ENCODE measurements at places on chromosomes 2 and 18.

- DNase-seq = no peak
Observed at GRCh38 chr2:56191617-56192016, 7.8 kb downstream of the CCDC85A start.

DNA sequence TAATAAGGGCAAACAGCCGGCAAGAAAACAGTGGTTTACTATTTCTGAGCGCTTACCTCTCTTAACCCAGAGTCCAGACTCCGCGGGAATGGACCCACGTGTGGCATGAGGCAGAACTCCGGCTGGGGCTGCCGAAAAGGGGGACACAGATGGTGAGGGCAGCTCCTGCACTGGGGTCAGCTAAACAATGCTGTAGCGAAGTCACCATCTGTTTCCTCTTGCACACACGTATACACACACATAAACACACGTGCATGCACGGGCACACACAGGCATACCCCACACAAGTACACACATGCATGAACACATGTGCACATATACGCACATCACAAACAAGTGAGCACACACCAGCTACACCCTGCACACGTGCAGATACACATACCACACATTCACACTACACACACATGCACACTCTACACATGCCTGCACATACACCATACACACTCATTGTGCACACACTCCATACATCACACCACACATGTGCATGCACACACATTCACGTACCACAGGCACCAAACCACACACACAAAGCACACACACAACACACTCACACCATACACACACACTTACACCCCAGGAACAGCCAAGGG lies 105.9 kb upstream of the ID2 start:
- no peak for DNase-seq

GRCh38 chr18:79798346-79798998 lies 734 bp downstream of the KCNG2 start:
- no peak for DNase-seq

- no peak for DNase-seq
Observed at GRCh38 chr2:163682695-163683094, 53.1 kb downstream of the FIGN start.

DNA sequence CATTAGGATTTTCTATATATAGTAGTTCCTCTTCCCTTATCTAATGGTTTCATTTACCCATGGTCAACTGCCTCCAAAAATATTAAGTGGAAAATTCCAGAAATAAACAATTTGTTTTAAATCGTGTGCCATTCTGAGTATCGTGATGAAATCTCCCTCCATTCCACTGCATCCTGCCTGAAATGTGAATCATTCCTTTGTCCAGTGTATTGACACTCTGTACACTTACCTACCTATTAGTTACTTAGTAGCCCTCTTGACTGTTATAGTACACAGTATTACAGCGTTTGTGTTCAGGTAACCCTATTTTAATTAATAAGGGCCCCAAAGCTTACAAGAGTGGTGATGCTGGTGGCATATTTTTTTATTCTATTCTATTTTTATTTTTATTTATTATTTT lies 26.2 kb downstream of the TAF4B start:
- DNase-seq = no peak

GRCh38 chr2:74053959-74054715 lies 69.4 kb downstream of the TET3 start:
- peak; percentile 43 for DNase-seq

DNA sequence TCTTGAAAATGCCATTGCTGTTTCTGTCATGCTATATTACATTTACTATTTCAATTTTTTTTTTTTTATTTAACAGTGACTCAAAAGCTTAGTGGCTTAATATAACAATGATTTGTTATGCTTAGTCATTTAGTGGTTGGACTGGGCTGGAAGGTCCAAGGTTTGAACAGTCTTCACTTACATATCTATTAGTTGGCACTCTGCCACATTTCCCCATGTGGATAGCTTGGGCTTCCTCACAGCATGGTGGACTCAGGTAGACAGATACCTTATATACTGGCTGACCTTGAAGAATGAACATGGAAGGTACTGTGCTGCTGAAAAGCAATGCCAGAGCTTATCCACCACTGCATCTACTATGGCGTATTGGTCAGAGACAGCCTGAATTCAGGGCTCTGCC lies 909.5 kb upstream of the SOX11 start:
- DNase-seq = no peak

- DNase-seq = no peak
Observed at GRCh38 chr2:60706021-60706420, 50.0 kb upstream of the PAPOLG start.

DNA sequence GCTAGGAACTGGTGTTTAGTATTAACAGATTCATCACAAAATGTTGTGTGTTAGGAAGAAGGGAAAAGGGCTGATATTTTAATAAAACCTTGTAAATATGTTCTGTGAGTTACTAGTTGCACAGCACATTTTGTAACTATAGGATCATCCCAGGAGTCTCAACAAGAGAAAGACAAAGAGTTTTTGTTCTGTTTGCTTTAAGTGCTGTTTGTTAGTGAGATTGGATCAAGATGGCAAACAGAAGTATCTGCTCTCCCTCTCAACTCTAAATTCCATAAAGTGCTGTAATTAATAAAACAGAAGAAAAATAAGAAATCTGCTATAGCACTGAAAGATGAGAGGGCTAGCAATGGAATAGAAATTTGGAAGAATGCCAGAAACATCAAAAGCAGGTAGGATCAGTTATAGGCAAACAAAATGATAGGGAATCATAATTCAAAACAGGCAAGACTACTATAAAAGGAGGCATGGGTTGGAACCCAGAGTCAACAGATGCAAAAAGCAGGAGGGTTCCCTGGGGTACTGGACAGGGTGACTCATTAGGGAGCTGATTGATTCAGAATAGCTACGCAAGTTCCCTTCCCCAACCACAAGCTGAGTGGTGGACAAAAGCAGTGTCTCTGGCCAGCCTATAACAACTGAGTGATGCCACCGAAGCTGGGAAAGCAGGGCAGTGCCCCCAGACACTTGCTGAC lies 75.8 kb downstream of the DYNC1I2 start:
- no peak for DNase-seq

GRCh38 chr2:100954044-100954420 lies 48.1 kb upstream of the RPL31 start:
- DNase-seq = no peak

- peak; percentile 36 for DNase-seq
Observed at GRCh38 chr2:202610380-202610779, 24.4 kb upstream of the FAM117B start.

DNA sequence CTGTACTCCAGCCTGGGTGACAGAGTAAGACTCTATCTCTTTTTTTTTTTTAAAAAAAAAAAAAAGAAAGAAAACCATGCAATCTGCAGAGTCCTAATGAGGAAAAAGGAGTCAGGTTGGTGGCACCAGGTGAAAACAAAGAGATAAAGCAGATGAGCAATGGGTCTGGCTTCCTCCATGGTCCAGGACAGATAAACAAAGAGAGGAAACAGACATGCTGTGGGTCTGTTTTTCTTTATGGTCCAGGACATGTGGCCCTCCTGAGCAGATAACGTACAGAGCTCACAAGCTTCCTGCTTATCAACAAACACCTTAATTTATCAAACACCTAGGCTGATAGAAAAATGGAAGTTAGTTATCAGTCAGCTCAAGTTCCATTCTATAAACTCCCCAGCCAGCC lies 24.4 kb upstream of the TUBB6 start:
- DNase-seq = no peak

DNA sequence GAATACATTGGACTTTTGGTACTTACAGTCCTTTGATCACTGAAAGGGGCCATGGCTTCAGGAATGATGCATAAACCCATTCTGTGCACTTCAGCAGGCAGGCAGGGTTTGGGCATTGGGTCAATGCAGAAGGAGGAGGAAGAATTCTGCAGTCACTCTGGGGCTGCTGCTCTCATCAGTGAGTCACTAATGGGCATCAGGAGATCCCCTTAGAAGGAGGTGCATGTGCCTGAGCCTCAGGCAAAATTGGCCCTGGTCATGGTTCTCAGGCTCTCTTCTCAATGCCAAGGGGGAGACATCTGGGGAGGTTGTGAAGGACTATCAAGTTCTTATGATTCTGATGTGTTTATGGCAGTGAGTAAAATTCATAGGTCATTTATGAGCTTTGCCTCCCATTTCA lies 52.0 kb upstream of the TNP1 start:
- no peak for DNase-seq

- no peak for DNase-seq
Observed at GRCh38 chr2:132460781-132461180, 44.2 kb downstream of the GPR39 start.

DNA sequence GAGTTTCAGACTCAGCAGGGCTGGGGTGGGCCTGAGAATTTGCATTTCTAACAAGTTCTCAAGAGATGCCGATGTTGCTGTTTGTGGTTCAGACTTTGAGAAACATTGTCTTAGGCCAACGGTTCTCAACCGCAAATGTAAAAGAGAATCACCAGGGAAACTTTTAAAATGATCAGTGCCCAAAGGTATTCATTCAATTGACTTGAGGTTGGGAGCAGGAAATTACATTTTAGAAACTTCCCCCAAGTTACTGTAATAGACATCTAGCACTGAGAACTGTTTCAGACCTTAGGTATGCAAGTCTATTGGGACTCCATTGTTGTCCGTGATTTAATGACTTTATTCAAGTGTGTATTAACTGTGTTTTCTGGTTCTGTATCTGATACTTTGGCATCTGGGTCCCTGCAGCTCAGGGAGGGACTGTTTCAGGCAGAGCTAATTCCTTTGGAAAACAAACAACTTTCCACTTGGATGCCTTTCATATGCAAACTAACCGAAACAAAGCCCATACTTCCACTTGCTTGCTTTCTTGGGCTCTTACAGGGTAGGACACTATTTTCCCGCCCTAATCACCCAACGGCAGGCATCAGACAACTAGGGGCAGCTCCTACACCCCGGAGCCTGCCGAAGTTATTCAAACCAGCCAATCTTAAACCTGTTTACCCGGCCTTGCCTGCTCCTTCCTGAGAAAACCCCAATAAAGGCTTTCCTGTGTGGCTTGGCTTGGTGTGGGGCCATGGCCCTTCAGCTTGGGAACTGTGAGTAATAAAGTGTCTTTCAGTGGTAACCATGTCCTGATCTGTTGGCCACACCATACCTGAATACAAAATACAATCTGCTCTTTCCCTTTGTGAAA lies 97.6 kb downstream of the POLE4 start:
- DNase-seq = no peak
